Activated CD8-positive, alpha-beta T cell treated with anti-CD3 and anti-CD28 coated beads, Interleukin-2, amount 10 ng/mL, durations not matched to agents 7 days and 5 days (primary cell): ENCODE measurements at places on chromosomes 7 and 10. TPM values are rescaled to one million over a fixed set of nuclear protein-coding genes. Genes with fewer than 3 reads are reported as not detected.

DNA sequence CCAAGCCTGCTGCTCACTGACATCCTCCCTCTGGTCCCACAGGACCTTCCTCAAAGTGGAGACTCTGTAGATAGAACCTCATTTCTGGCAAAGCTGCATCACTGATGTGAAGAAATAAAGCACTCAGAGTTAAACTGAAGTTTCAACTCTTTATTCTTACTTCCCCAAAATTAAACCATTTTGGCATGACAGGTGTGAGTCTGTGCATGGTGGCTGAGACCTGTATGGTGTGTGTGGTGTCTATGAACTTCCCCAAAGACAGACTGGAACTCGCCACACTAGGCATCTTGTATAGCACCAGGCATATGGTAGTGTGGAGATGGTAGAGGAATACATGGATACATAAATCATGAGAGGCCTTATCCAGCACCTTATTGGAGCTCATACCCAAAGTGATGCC lies 6.6 kb upstream of the WDFY4 start:
- H3K4me3 ChIP-seq: no peak overlapping the region
- DNase-seq: no peak
- H3K4me1 ChIP-seq: no peaks in the 10 kb centered on the region
- H3K27me3 ChIP-seq: peaks cover 3% of the 10 kb centered on the region
- H3K36me3 ChIP-seq: no peaks in the 10 kb centered on the region
- H3K27ac ChIP-seq: no peak overlapping the region

SPDYE2B gene
- total RNA-seq: not detected

DNA sequence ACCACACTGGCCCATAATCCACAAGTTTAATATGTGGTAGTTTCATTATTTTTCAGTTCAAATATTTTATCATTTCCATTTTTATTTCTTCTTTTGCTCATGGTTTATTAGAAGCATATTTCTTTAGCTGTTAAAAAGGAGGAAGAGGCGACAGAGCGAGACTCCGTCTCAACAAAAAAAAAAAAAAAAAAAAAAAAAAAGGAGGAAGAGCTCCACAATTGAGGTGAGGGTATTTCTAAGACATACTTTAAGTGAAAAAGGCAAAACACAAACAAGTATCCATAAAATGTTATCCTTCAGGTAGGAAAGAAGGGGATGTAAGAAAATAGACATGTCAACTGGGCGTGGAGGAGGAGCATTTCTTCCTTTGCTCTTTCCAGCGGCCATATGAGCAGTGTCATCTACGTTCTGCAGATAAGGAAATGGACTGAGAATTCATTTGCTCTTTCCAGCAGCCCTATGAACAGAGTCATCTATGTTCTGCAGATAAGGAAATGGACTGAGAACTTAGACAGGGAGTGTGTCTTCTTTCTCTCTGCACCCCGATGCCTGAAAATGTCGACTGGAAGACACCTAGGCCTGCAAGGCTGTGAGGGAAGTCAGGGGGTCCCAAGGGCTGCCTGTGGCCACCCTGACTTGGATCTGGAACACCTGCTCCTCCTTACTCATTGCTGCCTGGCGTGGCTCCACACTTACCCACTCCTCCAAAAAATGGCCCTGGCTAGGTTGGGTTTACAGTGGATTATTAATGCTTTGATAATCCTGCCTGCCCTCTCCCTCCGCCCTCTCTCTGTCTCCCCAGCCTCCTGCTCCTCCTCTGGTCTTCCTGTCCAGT lies 18.9 kb upstream of the RAMP3 start:
- no peak overlapping the region for H3K27ac ChIP-seq
- H3K36me3 ChIP-seq: no peaks in the 10 kb centered on the region
- peaks cover 22% of the 10 kb centered on the region for H3K4me1 ChIP-seq
- H3K27me3 ChIP-seq: peaks cover 11% of the 10 kb centered on the region

DNA sequence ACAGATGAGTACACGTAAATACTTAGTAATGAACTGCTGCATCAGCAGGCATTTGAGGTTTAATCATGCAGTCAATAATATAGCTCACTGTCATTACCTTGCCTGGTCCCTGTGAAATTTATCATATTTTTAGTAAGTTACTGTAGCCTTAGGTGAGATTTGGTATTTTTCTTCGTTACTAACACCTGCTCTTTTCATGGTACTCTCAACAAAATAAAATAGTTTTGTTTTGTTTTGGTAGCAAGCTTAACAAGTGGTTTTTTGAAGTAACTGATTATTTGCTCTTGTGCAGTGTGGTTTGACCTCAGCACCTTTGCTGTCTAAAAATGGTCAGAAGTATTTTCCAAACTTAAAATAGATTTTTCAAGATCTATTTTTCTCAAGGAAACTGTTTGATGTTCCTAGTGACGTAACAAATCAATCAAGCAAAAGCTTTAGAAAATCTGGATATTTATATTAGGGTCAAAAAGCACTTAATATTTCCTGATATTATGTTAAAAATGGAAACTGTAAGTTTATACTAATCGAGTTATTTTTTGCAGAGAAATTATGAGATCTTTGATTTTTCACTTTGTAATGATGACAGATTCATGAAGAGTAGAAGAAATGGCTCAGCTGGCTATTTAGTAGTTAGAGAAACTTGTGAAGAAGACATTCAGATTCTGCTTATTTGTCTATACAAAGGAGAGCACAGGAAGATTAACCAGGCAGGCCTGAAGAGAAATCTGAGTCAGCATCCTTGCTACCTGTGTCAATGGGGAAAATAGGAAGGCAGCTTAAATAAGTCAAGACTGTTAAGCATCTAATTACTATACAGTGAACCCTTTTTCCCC lies 21.0 kb upstream of the RPA3 start:
- no peaks in the 10 kb centered on the region for H3K27me3 ChIP-seq
- H3K4me3 ChIP-seq: no peak overlapping the region
- H3K36me3 ChIP-seq: peaks cover 6% of the 10 kb centered on the region
- H3K27ac ChIP-seq: no peak overlapping the region
- H3K4me1 ChIP-seq: peaks cover 14% of the 10 kb centered on the region

- no peak overlapping the region for H3K4me3 ChIP-seq
- H3K4me1 ChIP-seq: no peaks in the 10 kb centered on the region
- no peak for DNase-seq
Observed at GRCh38 chr7:157980774-157981173, 606.8 kb downstream of the PTPRN2 start.

GNAT3 gene
- not detected for total RNA-seq

KIF20B gene
- 68.9 TPM for total RNA-seq
